ENCODE measurements at places on chromosomes 5 and 9.

DNA sequence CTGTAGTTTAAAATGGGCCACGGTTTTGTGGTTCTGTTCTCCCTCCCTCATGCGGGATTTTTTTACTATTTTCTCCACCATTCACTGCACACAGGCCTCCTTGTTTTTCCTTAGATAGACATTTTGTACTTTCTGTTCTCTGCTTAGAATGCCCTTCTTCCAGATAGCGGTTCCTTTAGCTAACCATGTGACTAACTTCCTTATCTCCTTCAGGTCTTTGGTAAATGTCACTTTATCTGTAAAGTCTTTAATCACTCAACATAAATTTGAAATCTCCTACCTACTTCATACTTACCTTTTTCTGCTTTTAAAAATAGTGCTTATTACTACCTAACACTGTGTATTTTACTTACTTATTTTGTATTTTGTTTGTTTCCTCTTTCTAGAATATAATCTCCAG, 15.0 kb downstream of the FER start:
- no peak for DNase-seq

DNA sequence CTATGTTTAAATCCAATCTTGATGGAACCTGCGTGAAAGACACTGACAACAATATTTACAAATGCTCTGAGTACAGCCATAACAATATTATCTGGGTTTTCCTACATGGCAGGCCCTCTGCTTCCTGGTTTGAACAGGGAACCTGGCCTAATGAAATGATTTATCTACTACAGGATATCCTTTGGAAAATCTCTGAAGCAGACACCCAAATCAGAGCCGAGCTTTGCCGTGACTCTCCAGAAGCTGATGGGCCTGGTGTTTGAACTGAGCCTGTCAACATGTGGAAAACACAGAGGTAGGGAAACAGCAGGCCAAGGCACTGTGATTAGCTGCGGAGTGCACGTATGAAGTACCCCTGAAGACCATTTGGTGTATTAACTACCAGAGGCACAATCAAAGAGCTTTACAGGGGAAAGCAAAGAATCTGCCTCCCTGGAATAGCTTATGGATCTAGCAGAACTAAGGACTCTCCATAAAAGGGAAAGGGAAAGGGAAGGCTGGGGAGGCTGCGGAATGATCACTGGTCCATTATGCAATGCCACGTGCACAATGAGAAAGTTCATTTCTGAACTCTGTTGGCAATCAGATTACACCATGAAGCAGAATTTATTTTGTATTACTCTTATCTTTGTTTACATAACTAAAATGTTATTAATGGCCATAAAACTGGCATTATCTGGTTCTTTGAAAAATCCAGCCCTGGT, 321.9 kb downstream of the EBF1 start:
- no peak for DNase-seq

DNA sequence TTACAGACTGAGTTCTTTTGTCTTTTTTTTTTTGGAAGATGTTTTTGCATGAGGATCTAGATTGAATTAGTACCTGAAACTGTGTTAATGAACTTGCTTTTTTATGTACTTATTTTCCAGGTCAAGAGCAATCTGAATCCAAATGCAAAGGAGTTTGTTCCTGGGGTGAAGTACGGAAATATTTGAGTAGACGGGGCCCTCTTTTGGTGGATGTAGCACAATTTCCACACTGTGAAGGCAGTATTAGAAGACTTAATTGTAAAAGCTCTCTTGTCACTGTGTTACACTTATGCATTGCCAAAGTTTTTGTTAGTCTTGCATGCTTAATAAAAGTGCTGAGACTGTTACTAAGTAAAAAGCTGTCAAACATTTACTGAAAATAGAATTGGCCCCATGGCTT, 14.5 kb downstream of the SLC23A1 start:
- no peak for DNase-seq

- DNase-seq, result no peak
These were observed 25.2 kb upstream of the CEMIP2 start for GRCh38 chr9:71793386-71794105.

DNA sequence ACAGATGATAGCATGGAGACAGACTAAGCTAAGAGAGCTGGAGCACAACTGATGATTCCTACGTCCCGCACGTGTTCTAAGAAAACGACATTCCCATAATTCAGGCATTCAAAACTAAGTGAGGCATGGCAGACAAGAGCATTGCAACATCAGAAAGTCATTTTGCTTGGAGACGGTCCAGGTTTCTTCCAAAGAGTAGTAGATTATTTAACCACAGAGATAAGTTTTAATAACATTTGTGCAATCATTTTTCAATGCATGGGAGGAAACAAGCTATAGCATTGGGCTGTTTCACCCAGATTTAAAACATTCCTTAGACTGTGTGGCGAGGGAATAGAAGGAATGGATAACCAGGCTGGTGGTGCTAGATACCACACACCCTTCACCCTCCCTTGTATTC, 117.2 kb downstream of the APBA1 start:
- no peak for DNase-seq

DNA sequence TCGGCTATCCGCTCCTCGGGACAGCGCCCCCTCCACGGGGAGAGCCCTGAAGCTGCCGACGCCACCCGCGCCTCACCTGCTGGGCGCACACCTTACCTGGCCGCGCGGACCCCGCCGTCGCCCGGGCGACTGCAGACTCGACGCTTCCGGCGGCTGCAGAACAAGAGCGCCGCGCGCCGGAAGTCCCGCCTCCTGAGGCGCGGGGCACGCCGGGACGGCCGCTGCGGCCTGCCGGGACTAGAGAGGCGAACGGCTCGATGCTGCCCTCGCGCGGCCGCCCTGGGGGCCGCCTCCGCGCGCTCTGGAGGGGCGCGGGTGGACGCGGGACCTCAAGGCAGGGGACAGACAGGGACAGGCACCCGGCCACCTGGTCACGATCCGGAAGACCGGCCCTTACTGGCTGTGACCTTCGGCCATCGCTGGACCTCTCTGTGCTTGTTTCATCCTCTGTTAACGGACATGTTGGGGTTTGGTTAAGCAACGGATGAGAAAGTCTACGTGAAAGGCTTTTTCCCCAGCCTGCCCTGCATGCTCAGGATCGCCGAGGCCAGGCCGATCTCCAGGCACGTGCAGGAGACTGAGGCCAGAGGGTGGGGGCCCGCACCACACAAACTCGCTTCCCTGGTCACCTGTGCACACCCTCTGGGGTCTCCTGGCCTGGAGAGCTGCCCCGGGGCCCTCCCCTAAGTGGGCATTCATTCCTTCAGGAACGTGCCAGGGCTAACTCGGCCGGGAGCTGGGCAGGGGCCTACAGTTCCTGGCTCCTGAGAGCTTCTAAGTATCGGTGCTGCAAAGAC, at the start of gene SNAPC4:
Gene SNAPC4, minus strand, starts transcription at position 133 of the 797 bp plus-strand sequence. CDS start 1,742 bp downstream, outside the sequence.
- peak; percentile 60 for DNase-seq

DNA sequence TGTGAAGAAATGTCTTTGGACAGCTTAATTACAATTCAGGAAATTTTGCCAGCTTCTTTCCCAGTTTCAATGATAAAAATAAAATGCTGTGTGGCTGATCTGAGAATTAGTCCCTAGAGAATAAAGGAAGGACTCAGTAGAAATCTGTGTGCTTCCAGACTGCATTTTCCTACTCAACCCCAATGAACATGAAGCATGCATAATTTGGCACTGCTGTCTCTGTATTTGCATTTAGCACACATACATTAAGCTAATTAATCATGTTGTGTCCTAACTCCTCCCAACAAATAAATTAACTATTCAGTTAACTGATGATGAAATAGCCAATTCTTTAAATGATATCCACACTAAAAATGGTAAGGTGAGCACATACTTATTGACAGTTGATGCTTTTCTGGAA, 380.0 kb upstream of the RORB start:
- DNase-seq, result no peak

GRCh38 chr5:18720002-18720401, 1085.7 kb downstream of the TAF11L14 start:
- DNase-seq, result no peak

GRCh38 chr9:104885818-104886709, 41.9 kb downstream of the ABCA1 start:
- no peak for DNase-seq

GRCh38 chr5:57834829-57835608, 352.4 kb upstream of the ACTBL2 start:
- DNase-seq, result no peak

DNA sequence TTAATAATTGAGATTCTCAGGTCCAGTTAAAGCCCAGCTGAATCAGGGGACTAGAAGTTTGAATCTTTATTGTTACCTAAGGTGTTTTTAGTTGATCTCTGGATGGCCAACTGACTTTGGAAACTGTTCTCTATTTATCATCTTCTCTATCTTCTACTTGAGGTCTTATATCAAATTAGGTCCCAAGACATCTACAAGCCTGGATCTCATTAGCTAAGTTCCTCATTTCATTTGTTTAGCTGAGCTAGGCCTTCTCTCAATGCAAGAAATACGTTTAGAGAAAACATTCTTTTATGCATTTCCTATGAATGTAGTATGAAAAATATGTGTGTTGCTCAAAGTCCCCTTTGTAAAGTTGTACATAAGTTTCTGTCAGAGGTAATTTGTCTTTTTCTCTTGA, 196.6 kb downstream of the PTTG1 start:
- no peak for DNase-seq

DNA sequence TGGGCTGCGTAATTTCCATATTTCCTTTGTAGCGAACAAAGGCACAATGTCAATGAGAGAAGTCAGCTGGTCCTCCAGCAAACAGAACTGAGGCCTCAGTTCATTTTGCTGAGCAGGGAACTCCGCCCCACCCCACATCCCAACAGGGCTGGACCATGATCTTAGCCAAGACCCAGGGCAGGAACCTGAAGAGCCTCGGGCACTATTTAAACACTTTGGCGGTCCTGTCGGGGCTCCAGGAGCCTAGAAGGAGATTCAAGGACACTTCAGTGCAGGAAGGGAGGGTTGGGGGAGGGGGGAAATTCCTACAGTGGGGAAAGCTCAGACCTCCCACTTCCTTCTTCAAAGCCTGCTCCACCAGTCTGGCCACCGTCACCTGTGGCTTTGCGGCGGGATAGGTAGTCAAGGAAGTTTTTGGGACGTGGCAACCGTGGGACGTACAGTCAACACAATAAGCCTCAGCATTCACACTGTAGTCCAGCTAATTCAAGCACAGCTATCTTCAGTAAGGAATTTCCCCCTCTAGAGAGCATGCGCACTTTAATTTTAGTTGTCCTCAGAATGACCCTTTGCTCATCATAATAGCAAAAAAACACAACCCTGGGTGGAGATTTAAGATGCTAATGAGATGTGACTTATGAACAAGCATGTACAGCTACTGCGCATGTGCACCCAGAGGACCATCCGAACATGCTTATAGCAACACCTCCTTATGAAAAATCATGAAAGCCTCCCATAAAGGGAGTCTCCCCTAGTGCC, 30.9 kb downstream of the S1PR3 start:
- no peak for DNase-seq

- DNase-seq, result no peak
These were observed 81.9 kb upstream of the DHFR start for GRCh38 chr5:80736730-80737129.

- no peak for DNase-seq
These were observed 2.4 kb downstream of the ATG12 start for GRCh38 chr5:115838885-115839518.

- DNase-seq, result no peak
These were observed 92.3 kb downstream of the ANKRD33B start for GRCh38 chr5:10655972-10656830.

GRCh38 chr5:44679214-44679613, 129.5 kb upstream of the MRPS30 start:
- DNase-seq, result no peak

GRCh38 chr5:122858451-122858850, 13.0 kb downstream of the SNX24 start:
- no peak for DNase-seq

GRCh38 chr9:19116107-19116790, 11.0 kb downstream of the PLIN2 start:
- DNase-seq, result no peak

- no peak for DNase-seq
These were observed 145.6 kb downstream of the HSD17B3 start for GRCh38 chr9:96156171-96156974.

GRCh38 chr9:37801287-37801850, 772 bp downstream of the DCAF10 start:
- no peak for DNase-seq

DNA sequence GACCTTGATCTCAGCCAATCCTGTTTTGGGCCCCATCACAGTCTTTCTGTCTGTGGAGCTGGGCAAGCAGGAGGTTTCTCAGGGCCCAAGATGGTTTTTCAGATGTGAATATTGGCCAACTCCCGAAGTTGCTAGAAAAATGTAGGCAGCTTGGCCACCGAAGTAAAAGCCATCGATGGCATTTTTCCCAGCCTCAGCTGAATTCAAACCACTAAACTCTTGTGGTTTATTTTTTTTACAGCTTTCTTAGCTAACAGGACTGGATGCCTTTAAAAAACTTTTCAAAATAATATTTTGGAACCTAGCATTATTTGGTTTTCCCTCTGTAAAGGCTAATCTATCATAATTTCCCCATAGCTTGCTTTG, 102.5 kb upstream of the ERCC6L2 start:
- no peak for DNase-seq

DNA sequence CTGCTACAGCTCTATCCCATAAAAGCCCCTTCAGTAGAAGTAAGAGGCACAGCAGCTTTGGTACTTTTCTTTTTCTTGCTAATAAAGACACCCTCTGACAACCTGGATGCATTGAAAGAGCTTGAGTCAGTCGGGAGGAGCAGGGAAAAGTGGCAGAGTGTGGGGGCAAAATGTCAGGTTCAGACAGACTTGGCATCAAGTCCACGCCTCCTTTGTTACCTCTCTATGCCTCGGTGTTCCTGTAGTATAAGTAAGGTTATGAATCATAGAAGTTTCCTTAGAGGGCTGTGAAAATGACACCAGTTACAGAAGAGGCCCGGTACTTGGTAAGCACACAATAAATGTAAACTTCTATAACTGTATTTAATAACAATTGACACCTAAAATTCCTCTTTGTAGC, 133.9 kb downstream of the ESM1 start:
- no peak for DNase-seq

DNA sequence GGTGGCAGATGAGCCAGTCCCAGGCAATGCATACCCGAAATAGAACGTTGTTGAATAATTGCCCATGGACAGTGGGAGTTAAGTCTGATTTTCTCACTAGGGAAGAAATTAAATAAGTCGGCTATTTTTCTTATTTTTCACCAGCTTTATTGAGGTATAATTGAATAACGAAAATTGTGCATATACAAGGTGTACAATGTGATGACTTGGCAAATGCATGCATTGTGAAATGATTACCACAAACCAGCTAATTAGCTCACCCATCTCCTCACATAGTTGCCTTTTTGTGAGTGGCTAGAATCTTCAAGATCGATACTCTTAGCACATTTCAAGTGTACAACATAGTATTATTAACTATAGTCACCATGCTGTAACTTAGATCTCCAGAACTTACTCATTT, 249.6 kb downstream of the ROR2 start:
- DNase-seq, result no peak

DNA sequence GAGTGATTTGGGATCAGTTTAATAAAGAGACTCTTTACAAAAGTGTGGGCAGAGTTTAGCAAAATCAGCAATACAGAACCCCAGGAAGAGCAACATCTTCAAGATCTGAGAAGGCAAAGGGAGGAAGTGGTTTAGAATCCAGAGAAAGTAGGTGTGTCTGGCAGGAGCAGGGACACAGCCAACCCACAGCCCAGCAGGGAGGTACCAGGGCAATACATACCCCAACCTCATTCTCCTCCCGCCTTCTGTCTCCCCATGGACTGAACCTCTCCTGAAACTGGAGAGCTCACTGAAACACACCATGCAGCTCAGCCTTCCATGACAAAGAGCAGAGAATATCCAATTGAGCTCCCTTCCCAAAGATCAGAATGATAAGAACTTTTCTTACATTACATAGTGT, 283.4 kb downstream of the PRELID2 start:
- DNase-seq, result no peak

- no peak for DNase-seq
These were observed 18.9 kb downstream of the TTC23L start for GRCh38 chr5:34857894-34858293.
